ENCODE measurements at places on chromosomes 1 and 21. TPM values are rescaled to one million over a fixed set of nuclear protein-coding genes. Genes with fewer than 3 reads are reported as not detected.

The ZNF683 gene
- polyA plus RNA-seq, result 8.8 TPM

The CNTN2 gene
- not detected for polyA plus RNA-seq

The NMNAT2 gene
- polyA plus RNA-seq, result not detected

The DFFA gene
- polyA plus RNA-seq, result 37.5 TPM

The SYNC gene
- polyA plus RNA-seq, result not detected

The ELAPOR1 gene
- polyA plus RNA-seq, result 1.0 TPM

The IPO13 gene
- 14.9 TPM for polyA plus RNA-seq

The GJA4 gene
- polyA plus RNA-seq, result not detected

The CTSS gene
- polyA plus RNA-seq, result 478 TPM

The SPATA46 gene
- polyA plus RNA-seq, result not detected

The CLDN19 gene
- not detected for polyA plus RNA-seq

The GOLT1A gene
- not detected for polyA plus RNA-seq

The SLC16A4 gene
- 3.6 TPM for polyA plus RNA-seq

The TRIM46 gene
- polyA plus RNA-seq, result 0.14 TPM

The GJB3 gene
- polyA plus RNA-seq, result not detected

The AZIN2 gene
- polyA plus RNA-seq, result 0.80 TPM

The LPAR3 gene
- polyA plus RNA-seq, result not detected

The CSF3R gene
- 1.9 TPM for polyA plus RNA-seq

The BARHL2 gene
- polyA plus RNA-seq, result not detected

The MIXL1 gene
- polyA plus RNA-seq, result 1.6 TPM

The UTS2 gene
- not detected for polyA plus RNA-seq
